ENCODE measurements at places on chromosomes 1 and 21. TPM values are rescaled to one million over a fixed set of nuclear protein-coding genes. Genes with fewer than 3 reads are reported as not detected.

DNA sequence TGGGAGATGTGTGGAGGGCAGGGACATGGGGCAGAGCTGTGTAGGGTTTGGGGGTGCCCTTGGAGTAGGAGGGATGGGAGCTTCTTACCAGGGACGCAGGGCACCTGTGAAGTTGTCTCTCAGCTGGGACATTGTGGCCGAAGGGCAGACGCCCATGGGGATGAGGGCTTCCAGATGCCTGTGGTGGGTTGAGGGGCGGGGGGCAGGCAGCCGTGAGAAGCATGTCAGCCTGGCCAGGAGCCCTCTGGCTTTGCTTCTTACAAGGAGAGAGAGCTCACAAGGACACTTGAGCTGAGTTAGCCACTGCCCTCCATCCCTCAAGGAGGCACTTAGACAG is 8.5 kb downstream of the A3GALT2 start:
- DNase-seq, result no peak

DNA sequence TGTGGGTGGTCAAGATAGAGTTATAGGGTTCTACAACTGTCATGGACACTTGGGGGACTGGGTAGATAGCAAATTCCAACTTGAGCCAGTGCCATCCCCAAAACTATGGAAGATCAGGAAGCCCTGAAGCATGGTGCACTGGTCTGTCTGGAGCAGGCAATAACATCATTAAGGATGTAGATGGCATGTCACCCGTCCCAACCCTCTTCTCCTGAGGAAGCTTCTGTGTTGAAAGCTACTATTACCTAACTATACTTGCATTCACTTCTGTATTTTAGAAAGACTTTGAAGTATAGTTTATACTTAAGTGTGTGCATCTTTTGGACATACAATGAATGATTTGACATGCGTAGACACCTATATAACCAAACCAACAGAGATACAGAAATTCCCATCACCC is 32.9 kb downstream of the RABIF start:
- DNase-seq, result no peak

The TRAF3IP3 gene
- total RNA-seq, result 1.8 TPM

- no peak for DNase-seq
These were observed 20.0 kb downstream of the GJA5 start for GRCh38 chr1:147740391-147740790.

DNA sequence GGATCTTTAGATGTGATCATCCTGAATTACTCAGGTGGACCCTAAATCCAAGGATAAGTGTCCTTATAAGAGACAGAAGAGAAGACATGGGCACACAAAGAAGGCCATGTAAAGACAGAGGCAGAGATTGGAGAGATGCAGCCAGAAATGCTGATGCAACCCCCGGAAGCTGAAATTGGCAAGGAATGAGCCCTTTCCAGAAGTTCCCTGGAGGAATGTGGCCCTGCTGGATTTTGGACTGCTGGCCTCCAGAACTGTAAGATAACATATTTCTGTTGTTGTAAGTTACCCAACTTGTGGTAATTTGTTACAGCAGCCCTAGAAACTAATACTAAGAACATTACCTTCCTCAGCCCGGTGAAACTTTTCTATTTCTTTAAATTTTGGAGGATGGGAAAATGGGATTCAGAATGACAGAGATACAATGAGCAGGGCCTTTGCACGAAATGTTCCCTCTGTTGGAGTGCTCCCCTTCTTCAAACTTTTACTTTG is 11.2 kb upstream of the PLPP3 start:
- no peak for DNase-seq

GRCh38 chr1:27577504-27578188 is 26.3 kb downstream of the AHDC1 start:
- no peak for DNase-seq

DNA sequence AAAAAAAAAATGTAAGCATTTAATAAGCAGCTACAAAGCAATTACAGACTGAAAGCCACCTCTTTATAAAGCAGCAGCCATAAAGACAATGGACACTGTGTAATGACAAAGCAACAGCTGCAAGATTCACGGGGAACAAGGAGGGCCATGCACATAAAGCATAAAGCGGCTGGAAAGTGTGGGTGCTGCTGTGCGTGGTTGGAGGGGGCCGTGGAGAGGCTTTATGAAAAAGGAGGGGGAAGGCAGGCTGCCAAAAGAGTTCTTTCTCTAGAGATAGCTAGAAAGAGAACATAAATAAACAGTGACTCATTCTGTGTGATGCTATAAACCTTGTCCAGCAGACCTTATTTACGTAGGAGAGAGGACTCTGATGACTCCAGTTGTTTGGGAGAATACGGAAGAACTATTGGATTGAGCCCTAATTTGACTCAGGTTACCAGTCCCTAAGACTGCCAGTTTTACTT is 49.3 kb downstream of the ADAMTS1 start:
- no peak for DNase-seq

The RGL1 gene
- total RNA-seq, result 3.9 TPM

DNA sequence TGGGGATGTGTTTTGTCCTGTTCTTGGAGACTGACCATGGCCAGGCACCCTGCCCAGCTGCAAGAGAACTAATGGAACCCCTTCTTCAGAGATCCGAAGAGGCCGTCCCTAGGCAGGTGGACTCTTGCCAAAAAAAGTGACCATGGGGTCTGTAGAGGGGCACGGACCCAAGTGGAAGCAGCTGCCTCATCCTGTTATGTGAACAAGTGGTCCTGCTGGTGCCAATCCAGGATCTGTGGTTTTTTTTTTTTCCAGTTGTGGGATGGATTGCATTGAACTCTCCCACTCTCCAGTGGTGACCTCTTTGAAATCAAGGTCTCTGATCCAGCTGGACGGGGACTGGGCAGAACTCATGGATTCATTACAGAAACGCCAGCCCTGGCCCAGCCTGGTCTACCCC is 71.2 kb downstream of the ARHGEF10L start:
- DNase-seq, result no peak

All from psoas muscle (tissue), 8 donors.